OCI-LY7 (cell line): ENCODE measurements at places on chromosomes 12 and 14. TPM values are rescaled to one million over a fixed set of nuclear protein-coding genes. Genes with fewer than 3 reads are reported as not detected.

DNA sequence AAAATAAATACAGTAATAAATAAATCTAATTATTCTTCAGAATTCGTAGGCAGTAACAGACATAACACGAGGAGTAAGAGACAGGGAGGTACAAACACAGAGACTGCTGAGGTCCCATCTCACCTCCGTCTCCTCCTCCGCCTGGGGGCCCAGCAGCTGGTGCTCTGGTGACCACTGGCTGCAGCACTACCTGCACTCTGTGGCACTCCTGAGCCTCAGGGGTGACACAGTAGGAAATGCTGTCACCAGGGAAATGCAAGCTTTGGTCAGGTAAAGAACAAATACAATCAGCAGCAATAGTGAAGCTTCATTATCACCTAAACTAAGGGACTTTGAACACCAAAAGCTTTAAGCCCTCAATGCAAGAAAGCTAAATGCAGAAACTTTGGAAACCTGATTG is 19.6 kb downstream of the GSTZ1 start:
- no peak for DNase-seq

DNA sequence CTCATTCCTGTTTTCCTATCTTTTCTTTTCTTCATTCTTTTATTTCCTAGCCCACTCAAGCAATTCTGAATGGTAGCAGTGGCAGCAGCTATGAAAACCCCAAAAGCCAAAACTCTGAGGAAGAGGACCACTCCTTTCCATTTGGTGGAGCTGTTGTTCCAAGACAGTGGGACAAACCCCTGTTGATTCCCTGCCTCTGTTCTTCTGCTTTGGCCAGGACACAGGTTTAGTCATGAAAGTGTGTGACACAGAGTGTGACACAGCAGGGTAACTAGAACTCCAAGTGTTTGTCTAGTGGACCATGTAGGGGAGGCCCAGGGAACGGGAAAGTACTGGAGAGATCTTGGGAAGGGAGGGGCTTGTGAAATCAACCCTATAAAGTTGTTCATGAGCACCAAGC is 71.1 kb downstream of the PTCSC3 start:
- no peak for DNase-seq

DNA sequence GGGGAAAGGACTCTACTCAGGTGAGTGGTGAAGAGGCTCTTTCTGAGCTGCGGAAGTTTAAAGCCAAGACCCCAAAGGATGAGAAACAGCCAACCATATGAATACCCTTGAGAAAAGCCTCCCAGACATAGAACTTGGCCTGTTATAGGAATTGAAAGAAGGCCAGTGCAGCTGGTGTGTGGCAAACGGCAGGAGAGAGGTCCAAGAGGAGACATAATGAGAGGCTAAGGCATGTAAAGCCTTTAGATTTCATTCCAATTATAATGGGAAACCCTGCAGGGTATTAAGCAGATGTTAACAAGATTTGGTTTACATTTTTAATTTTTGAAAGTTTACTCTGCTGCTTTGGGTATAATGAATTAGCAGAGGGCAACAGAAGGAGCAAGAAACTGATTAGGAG is 552.1 kb upstream of the FBXO33 start:
- DNase-seq = no peak

SLC8A3 gene
- not detected in 2 replicates for total RNA-seq

BMP4 gene
- not detected in 2 replicates for total RNA-seq
